Activated T-helper 1 cell treated with anti-CD3 and anti-CD28 coated beads, Interleukin-2, amount 50 U/mL, for 16 hours (primary cell): ENCODE measurements at places on chromosomes 3 and 15.
A peak's percentile ranks its signal among the peaks of the same experiment; 100 is the strongest.

DNA sequence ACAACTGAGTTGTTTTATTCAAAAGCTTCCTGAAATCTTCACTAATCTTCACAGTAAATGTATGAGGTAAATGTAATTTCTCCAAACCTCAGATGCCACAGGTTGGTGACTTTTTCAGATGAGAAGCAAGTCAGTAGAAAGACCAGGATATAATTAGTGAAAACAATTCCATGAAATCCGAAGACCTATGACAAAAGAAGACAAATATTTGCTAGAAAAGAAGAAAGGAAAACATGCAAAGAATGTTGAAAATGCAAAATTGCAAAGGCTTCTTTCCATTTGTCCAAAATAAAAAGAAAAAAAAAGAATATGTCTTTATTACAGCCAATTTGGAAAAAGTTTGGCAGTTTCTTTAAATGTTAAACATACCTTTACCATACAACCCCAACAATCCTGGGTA is 88.3 kb upstream of the MYRIP start:
- no peak for DNase-seq

DNA sequence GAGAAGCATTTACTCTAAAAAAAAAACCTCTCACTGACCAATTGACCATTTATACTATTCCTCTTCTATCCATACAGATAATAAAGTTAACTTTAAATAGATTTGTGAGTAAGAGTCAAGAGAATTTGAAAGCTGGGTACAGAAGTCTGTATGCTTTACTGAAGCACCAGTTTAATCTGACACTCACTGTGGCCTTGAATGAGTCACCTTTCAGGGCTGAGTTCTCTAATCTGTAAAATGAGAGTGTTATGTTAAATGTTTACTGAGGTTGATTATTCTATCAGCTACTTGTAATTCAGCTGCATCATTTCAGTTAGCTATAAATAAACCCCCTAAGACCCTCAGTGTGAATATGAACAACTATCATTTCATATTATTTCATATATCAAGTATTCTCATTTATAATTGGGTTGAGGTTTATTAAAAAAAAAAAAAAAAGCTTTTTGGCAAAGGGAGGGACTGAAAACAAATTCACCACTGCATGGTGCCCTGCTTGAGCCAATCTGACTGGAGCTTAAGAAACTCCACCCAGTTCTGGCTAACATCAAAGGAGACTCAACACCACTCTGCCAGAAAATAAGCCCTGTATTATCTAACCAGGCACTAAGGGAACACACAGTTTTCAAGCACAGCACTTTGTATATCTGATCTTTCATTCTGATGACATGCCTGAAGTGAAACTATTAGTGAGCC is 2.8 kb downstream of the MAP4 start:
- no peak for DNase-seq

DNA sequence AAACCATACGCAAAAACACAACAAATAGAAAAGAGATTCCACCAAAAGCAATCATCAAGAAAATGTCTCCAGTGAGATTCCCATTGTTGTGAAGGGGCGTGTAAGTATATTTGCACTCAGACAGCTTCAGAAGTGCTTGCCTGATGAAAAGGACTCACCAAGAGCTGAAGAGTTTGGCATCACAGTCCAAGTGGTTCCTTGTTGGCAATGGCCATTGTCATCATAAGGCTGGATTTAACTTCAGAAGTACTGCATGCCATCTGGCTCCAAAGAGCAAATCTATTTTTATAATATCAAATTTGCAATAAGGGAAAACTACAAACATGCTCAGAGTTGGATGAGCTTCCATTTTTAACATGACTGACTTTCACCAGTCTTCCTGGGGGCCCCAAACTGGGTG is 505.3 kb upstream of the NR2F2 start:
- DNase-seq = no peak

GRCh38 chr15:40034186-40034946 is 4.6 kb downstream of the SRP14 start:
- DNase-seq = no peak

- no peak for DNase-seq
Measured at GRCh38 chr3:46906471-46907058, 29.0 kb downstream of the PTH1R start.

DNA sequence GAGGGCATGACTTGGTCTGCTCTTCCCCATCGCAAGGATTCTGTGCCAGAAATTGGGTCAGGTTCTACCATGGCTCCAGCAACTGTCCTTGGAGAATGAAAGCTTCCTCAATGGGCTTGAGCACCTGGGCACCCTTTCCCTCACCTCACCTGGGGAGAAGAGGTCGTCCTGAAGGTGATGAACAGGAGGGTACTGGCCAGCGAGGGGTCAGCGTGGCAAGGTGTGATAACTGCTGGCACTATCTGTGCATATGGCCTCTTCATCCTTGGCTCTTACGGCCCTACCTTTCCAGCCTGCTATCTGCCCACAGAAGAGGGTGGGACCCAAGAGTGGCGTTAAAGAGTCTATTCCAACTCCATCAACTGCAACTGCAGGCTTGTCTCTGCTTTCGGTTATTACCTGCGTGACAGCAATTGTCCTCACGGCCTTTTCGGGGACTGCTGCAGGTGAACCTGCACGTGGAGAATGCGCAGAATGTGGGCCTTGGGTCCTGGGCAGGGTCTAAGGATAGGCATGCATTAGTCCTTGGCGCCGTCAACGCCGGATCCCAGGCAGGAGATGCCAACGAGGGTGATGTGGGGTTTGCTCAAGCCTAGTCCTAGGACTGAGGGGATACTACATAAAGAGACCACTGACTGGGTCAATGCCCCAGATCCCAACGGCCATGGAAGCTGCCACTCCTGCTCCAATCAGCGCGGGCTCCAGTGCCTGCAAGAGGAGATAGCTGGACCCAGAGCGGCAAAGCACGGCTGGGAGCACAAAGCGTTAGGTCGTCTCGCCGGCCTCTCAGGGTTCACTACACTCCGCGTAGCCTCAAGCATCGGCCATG is 625 bp upstream of the RBM15B start:
- DNase-seq = no peak

DNA sequence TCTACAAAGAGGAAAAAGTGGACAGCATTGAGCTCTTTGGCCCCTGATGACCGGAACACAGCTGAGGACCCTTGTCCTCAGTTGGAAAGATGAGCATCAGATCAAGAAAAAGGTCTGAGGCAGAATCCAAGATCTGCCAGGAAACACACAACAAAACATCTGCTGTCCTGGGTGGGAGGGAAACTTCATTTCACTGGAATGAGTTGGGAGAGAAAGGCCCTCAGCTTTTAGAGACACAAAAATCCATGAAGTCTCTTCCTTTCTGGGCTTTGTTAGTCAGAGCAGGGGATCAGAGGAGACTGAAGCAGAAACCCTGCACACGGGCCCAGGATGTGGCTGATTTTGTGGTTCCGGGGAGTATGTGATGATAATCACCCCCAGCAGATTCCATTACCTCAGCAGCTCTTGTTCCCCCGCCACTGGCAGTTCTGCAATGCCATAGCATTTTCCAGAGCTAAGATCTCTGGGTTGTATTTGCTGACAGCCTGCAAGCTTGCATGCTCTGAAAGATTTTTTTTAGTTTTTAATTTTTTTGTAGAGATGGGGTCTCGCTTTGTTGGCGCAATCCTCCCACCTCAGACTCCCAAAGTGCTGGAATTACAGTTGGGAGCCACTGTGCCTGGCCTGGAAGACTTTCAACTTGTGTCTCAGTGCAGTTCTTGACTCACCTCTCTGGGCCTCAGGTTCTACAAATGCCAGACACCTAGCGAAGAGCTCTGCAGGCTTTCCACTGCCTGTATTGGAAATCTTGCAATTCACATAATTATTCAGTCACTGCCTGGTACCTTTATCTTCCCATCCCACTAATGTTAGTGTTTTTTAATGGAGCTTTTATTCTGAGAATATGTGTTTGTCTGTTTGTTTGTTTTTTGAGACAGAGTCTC is 5.8 kb upstream of the TATDN2 start:
- peak; percentile 55 for DNase-seq
